ENCODE measurements at places on chromosomes 7 and 10.

DNA sequence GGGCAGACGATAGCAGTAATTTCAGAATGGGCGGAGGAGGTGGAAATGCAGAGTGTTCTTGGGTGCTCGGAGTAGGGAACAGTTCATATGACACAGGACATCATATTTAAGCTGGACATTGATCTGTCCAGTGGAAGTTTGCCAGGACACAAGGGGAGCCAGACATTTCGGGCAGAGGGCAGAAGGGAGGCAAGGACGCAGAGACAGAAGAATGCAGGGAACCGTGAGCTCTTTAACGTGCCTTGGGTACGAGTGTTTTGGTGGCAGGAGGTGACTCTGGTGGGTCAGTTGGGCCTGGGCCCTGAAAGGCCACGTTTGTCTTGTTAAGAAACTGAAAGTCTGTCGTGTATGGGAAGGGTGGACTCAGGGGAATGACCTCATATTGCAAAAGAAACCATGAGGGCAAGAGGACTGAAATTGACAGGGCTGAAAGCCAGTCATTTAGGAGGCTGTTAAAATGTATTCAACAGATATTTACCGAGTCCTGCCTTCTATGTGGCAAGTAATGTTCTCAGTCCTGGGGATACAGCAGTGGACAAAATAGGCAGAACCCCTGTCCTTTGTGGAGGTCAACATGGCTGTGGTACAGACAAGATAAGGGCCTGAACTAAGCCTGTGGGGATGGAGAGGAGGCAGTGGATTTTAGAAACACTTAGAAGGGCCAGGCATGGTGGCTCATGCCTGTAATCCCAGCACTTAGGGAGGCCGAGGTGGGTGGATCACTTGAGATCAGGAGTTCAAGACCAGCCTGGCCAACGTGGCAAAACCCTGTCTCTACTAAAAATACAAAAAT is 2.2 kb downstream of the OPTN start:
- no peak for DNase-seq

- peak; percentile 75 for DNase-seq
Observed at GRCh38 chr7:139730746-139731612, 46.8 kb downstream of the HIPK2 start.

DNA sequence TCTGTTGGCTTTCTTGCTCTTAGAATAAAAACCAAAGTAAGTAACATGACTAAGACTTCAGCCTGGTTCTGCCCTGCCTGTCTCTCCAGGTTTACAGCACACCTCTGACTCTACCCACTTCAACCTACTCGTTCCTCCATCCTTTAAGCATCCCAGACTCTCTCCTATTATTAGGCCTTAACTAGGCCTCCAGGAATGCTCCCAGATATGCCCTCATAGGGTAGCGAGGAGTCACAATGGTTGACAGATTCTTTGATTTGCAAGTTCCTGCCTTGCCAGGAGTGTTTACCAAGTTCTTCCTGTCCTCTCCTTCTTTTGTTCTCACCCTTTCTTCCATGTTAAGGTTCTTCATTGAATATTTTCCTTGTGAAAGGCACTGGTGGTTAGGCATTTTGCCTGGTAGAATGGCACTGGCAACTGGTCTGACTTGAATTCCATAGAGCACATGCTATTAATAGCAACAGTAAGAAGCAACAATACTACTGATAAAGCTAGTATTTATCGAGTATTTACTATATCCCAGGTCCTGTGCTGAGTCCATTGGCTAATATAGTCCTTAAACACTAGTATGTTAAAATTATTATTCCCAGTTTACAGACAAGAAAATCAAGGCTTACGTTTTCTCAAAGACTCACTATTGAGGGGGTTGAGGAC is 327.9 kb upstream of the PRKCQ start:
- no peak for DNase-seq

DNA sequence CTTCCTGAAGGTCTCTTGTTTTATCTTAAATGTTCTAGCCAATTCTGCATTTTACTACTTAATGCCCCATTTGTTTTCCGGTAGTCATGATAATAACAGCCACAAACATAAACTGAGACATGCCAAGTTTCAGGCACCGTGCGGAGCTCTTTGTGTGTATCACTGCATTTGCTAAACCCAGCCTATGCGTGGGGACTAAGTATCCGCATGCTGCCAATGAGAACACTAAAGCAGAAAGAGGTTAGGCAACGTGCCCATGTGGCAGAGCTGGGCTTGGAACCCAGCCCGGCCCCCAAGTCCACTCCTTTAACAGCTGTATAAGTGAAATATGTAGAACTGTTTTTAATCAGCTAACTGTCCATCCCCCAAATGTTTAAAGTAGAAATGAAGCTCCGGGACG is 54.1 kb downstream of the SLIT1 start:
- no peak for DNase-seq

GRCh38 chr10:44986670-44987069 is 8.1 kb upstream of the DEPP1 start:
- no peak for DNase-seq

GRCh38 chr10:2938869-2939268 is 128.5 kb upstream of the PFKP start:
- no peak for DNase-seq

GRCh38 chr10:64867501-64867962 is 1346.3 kb downstream of the REEP3 start:
- no peak for DNase-seq

GRCh38 chr10:110212119-110213006 is 5.0 kb downstream of the MXI1 start:
- DNase-seq, result no peak

Data from NCI-H526 (cell line).